Mammary epithelial cell (primary cell): ENCODE measurements at places on chromosomes 3 and 15. TPM values are rescaled to one million over a fixed set of nuclear protein-coding genes. Genes with fewer than 3 reads are reported as not detected.

The LRRC31 gene
- not detected for polyA plus RNA-seq

DNA sequence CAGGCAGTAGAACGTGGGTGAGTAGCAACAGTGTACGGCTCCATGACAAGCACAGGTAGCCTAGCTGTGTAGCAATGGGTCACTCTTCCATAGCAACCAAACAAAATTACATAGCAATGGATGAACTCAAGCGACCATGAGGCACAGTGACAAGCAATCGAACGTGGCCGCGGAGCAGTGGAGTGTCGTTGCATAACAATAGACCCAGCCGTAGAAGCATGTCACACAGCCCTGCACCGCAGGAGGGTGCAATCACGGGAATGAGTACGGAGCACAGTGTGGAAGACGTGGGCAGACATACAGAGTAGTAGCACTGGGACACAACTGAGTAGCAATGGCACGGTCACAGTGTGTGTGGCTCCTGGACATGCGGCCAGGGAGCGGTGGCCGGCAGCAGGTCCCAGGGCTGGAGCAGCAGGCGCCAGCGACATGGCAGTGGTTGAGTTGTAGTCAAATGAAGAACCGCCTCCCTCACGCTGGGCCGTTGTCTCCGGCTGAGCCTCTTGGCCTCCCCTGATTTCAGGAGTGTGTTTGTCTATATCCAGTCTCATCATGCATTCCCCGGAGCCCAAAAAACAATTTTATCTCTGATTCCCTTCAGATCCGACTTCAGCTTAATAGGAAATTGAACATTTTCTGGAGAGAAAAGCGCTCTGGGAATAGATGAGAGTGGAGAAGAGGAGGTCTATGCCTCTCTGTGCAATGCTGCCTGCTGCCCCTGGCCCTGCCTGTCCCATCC is 64.1 kb downstream of the CCDC33 start:
- no peak for DNase-seq

The SMAD3 gene
- polyA plus RNA-seq, result 29.2 TPM

The LHFPL4 gene
- not detected for polyA plus RNA-seq

The MYH15 gene
- 1.7 TPM for polyA plus RNA-seq

DNA sequence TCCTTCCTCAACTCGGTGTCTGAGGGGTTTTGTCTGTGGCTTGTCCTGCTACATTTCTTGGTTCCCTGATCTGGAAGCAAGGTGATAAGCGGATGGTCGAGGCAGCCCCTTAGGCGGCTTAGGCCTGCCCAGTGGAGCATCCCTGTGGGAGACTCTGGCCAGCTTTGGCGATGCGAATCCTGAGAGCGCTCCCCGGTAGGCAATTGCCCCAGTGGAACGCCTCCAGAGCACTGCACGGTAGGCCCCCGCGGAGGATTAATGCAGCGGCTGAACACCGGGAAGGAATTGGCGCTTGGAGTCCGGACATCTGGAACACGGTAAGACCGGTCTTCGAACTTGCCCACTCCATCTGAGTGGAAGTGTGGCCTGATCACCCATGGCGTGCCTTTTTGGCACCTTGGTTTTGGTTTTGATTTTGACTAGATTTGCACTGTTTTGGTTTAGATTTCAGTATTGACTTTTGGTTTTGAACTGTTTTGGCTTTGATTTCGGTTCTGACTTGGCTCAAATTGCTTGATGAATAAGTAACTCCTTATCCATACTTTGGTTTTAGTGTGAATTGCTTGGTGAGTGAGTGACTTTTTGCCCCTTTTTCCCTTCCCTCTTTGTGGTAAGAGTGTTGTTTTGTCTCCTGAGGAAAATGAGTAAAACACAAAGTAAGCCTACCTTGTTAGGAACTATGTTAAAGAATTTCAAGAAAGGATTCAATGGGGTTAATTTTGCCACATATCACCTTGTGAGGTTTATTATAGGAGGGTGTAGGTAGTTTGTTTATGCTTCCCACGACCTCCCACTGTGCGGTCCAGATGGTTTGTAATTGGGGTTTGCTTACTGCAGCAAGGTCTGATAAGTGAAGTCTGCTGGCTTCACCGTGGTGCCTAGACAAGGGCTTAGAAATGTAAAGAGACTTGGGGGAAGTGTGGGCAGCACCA is 27.1 kb upstream of the GPR156 start:
- no peak for DNase-seq

- DNase-seq, result peak; percentile 55
Observed at GRCh38 chr3:104628185-104628789, 738.4 kb upstream of the ALCAM start.

- DNase-seq, result no peak
Observed at GRCh38 chr15:52800828-52801747, 11.0 kb upstream of the ONECUT1 start.

GRCh38 chr3:17182166-17182565 is 297.4 kb downstream of the PLCL2 start:
- no peak for DNase-seq

- DNase-seq, result peak; percentile 35
Observed at GRCh38 chr3:179179979-179180759, 32.0 kb downstream of the PIK3CA start.

DNA sequence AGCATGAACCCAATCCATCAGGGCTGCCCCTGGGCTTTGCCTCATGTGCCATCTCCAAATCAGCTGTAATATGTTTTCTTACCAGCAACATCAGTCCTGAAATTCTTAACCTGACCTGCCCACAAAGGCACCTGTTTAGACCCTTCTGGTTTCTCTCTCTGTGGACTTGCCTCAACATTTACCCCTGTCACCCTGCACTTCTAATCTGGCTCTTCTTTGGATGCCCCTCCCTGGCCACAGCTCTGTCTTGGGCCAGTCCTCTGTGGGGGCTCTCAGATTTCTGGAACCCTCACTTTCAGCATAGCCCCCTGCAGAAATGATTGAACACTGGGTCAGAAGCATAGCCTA is 168.7 kb upstream of the STAC start:
- no peak for DNase-seq

The GRK7 gene
- polyA plus RNA-seq, result not detected
